ENCODE measurements at places on chromosomes 13 and 19. TPM values are rescaled to one million over a fixed set of nuclear protein-coding genes. Genes with fewer than 3 reads are reported as not detected.

The LILRB4 gene
- 2.3 TPM for total RNA-seq

The FAM83E gene
- not detected for total RNA-seq

The COL4A2 gene
- 247 TPM for total RNA-seq

The TRIM13 gene
- 13.7 TPM for total RNA-seq

The ZNF431 gene
- total RNA-seq = 3.8 TPM

The ZNF439 gene
- total RNA-seq = 2.9 TPM

The ZNF878 gene
- not detected for total RNA-seq

The ZNF226 gene
- 8.1 TPM for total RNA-seq

The FPR3 gene
- total RNA-seq = not detected

The ONECUT3 gene
- not detected for total RNA-seq

The CPT1C gene
- total RNA-seq = 5.0 TPM

The SERP2 gene
- 1.9 TPM for total RNA-seq

The SEMA6B gene
- total RNA-seq = 3.2 TPM

GRCh38 chr19:48629297-48629598, 7.9 kb downstream of the DBP start:
- DNase-seq = no peak

DNA sequence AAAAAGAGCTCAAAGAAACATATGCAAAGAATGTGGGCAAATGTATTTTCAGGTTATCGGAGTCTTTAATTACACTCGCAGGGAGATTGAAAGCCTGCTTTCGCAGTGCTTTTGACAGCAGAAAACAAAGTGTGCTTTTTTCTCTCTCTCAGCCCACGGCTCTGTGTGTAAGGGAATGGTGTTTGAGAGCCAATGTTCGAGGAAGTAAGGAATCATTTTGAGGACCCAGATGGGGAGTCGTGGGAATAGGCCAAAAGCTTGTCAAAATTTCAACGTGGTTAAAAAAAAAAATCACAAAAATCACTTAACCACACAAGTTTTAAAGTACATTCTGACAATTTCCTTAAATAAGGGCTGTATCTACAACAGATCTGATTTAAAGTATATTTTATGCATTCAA, 197.1 kb upstream of the IRS2 start:
- no peak for DNase-seq

DNA sequence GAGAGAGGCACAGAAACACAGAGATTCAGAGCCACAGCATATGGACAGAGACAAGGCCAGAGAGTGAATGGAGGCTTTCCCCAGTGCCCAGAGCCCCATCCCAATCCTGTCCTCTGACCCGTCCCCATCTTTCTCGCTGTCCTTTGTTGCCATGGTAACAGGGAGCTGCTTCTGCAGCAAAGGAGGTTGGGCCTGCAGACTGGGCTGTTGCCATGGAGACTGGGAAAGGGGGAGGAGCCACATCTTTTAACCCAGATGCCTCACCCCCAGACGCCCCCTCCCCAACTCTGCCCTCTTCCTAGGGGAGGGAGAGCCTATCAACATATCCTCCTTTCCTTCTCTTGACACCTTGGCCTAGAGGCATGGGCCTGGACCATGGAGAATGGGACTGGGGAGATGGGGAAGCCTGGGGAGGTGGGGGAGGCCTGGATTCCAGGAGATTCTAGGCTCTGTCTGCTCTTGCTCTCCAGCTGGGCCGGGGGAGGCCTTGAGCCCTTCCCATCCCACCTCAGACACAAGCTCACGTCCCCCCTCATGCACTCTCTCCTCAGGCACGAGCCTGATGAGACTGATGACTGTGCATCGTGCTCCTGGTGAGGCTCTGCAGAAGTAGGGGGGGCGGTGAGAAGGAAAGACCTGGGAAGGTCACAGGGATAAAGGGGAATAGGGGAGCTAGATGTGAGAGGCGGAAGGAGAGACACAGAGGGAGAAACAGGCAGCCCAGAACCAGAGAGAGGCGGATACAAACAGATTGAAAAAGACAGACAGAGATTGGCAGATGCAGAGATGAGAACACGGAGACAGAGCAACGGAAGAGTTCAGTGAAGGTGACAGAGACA, 2.1 kb upstream of the ATP1A3 start:
- no peak for DNase-seq

DNA sequence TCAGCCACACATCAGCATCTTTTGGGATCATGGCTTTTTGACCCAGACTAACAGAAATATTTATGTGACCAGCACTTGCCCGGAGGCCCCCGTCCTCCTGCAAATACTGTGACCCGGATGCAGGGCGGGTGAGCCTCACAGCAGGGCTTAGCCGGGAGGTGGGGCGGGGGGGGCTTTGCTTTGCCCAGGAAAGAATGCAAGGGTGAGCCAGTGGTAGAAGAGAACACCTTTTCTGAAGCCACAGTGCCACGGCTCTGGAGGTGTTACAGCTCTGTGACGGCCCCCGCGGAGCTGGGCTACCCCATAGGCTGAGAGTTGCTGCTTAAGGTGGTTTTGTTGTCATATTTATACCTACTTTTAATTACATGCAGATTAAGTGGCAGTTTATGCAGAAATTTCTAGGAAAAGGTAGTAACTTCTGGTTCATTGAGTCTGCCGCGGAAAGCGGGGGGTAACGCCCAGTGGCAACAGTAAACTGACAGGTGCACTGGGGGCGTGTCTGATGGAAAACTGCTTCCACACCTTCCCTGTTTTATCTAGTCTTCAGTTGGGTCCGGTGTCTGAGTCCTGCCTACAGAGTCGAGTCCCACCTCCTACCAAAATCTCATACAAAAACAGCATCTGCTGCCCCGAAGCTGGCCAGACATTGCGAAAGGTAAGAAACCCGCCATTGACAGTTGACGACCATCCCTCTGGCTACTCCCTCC, 187.9 kb downstream of the TEX29 start:
- DNase-seq = no peak

- peak; percentile 68 for DNase-seq
Measured at GRCh38 chr19:39497996-39498797, 550 bp upstream of the DLL3 start.

DNA sequence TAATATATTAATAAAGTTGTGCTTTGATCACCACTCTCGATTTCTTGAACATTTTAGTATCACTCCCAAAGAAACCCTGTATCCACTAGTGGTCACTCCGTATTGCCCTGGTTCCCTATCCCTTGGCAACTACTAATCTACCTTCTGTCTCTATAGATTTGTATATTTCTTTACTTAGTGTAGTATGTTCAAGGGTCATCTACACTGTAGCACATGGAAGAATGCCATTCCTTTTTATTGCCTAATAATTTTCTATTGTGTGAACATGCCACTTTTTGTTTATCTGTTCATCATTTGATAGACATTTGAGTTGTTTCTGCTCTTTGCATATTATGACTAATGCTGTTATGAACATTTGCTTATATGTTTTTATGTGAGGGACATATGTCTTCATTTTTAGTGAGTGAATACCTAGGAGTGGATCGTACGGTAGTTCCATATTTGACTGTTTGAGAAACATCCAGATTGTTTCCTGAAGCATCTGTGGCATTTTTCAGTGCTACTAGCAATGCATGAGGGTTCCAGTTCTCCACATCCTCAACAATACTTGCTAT, 254.0 kb downstream of the GPC6 start:
- DNase-seq = no peak

GRCh38 chr13:35698911-35699576, 222.6 kb upstream of the MAB21L1 start:
- peak; percentile 38 for DNase-seq

DNA sequence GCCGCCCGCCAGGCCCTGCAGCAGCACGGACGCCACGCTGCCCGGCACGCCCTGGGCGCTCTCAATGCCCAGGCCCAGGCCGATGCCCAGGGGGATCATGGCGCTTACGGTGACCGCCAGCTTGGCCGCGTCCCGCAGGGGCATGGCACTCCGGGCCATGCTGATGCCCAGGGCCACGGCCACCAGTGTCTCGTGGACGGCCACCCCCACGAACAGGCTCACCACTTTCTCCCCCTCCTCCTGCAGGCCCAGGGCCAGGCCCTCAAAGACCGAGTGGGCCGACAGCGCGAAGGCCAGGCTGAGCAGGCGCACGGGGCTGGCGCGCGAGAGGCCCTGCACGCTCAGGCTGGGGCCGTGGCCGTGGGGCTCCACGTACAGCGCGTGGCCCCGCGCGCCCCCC, 6.9 kb downstream of the SLC39A3 start:
- no peak for DNase-seq

- no peak for DNase-seq
Measured at GRCh38 chr13:99363391-99363790, 56.2 kb upstream of the GPR183 start.

- DNase-seq = no peak
Measured at GRCh38 chr19:51822325-51822724, 27.4 kb downstream of the FPR3 start.

DNA sequence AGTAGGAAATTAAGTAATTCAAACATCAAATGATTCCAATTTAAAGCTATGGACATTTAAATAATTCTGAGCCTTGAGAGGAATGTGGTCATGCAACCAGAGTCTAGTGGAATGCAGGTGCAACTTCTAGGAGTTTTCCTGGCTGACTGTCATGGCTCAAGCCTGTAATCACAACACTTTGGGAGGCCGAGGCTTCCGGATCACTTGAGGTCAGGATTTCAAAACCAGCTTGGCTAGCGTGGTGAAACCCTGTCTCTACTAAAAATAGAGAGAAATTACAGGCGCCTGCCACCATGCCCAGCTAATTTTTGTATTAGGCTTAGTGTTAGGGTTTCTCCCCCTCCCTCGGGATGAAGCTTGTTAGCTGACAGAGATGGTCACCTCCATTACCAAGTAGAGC, 6.4 kb downstream of the ZNF808 start:
- DNase-seq = no peak

- peak; percentile 48 for DNase-seq
Measured at GRCh38 chr13:29754473-29754806, 96.0 kb downstream of the UBL3 start.

DNA sequence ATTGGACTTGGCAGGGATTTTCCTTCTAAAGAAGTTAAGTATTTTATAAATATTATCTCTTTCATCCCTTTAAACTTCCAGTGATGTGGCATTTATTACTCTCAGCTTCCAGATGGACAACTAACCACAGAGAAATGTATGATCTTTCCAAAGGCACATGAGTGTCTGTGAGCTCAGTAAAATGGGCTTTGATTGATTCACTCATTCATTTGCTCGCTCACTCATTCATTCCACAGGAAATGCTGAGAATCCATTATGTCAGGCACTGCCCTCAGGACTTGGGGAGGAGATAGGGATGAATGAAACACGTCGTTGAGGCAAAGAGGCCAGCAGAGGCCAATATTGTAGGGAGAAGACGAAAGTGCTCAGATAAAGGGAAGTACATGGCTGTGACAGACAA, 359.3 kb downstream of the EFNB2 start:
- DNase-seq = no peak

DNA sequence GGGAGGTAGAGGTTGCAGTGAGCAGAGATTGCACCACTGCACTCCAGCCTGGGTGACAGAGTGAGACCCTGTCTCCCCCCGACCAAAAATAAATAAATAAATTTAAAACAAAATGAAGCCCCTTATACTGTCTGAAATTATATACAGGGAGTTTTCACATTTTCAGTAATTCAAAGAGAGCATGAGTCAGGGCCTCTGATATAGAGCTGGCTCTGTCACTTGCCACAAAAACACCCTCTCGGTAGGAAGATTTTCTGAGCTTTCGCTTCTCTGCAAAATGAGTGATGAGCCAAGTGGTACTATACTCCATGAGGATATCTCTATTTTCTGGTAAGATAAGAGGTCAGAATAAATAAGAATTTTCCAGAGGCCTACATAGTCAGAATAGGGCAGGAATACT, 462.9 kb downstream of the COG6 start:
- no peak for DNase-seq

DNA sequence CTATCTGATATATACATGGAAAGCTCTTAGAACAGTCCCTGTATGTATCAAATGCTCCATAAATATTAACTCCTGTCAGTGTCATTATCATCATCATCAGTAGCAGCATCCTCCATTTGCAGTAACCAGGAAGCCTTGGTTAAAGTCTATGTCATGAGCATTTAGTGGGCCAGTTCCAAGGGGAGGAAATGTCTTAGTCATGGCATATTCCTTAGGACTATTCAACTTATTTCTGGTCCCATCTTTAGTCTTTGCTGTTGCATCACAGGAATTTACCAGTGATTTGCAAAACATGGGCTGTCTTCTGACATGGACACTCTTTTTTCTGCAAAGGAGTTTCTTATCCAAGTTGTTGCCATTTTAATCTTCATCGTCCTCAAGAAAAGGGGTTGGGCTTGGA, 98.4 kb downstream of the WDFY2 start:
- DNase-seq = no peak

GRCh38 chr13:90732049-90732448, 615.4 kb upstream of the MIR17HG start:
- DNase-seq = no peak

DNA sequence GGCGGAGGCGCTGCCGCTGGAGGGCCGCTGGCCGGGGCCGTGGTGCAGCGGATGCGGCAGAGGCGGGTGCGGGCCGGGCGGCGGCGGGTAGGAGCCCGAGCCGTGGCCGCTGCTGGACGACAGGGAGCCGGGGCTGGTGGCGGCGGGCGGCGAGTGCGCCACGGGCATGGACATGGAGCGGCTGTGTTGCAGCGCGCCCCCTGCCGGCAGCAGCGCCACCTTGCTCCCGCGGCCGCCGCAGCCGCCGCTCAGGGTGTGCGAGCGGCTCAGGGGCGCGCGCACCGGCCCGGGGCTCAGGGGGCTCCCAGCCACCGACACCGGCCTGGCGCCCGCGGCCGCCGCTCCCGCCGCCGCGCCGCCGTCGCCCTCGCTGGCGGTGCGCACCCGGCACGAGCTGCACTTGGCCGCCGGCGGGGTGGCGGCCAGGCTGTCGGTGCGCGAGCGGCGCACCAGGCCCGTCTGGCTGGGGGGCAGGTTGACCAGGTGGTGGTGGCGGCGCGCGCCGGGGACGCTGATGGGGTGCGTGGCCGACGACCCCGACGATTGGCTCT, 1.7 kb downstream of the IRS2 start:
- peak; percentile 79 for DNase-seq

- peak; percentile 83 for DNase-seq
Measured at GRCh38 chr19:48674921-48675824, 2.4 kb upstream of the NTN5 start.

DNA sequence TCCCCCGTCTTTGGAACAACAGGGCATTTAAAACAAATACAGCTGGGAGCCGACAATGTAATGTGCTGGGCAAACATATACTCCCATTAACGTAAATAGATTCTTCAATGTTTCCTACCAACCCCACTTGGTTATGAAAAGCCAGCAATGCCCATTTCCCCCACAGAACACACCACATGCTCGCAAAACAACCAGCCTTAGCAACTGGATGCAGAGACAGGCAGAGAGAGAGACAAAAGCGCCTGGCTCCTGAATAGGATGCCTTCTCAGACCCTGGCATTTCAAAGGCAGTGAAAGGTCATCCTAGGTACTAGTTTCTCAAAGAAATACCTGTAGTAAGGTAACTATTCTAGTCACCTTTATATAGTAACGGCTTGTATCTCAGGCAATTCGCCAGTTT, 462.9 kb downstream of the ITGBL1 start:
- DNase-seq = no peak

- no peak for DNase-seq
Measured at GRCh38 chr19:3321696-3322095, 44.7 kb upstream of the NFIC start.

All from Daoy (cell line).